ENCODE measurements at places on chromosomes 1 and 21. TPM values are rescaled to one million over a fixed set of nuclear protein-coding genes. Genes with fewer than 3 reads are reported as not detected.

RAB7B gene
- not detected for total RNA-seq

NUP210L gene
- 0.05 TPM for total RNA-seq

MSH4 gene
- total RNA-seq: 0.12 TPM

OLIG2 gene
- total RNA-seq: not detected

RERE gene
- total RNA-seq: 45.0 TPM

CRNN gene
- total RNA-seq: not detected

RPTN gene
- not detected for total RNA-seq

DNA sequence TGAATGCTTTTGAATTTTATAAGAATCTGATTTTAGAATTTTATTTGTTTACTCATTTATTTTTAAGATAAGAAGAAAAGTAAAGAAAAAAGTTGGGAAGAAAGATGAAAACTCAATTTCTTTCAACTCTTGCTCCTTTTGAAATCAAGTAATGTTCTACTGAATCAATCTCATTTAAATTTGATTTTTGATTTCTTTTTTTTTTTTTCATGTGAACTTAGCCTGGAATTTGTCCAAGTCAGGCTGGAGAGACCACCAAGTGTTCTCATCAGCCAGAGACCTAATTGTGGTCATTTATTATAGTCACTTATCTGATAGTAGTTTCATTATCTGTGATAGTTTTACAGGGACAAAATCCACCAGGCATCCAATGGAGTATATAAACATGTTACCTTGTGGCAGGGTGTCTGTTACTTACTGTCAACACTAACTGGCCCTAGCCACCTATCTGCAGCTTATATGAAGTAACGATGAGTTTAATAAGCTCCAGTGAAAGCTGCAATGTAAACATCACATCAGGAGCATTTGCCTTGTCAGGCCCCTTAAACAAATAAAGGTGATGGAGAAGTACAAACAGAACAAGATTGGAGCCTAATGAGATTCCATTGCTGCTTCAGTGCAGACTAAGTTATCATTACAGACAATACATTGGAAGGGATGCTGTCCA is 39.2 kb downstream of the HLX start:
- H3K4me1 ChIP-seq: no peaks in the 10 kb centered on the region
- DNase-seq: no peak
- no peak overlapping the region for H3K4me3 ChIP-seq
- peaks cover 11% of the 10 kb centered on the region for H3K27me3 ChIP-seq

- peaks cover 91% of the 10 kb centered on the region for H3K4me1 ChIP-seq
- H3K36me3 ChIP-seq: peaks cover 49% of the 10 kb centered on the region
- no peaks in the 10 kb centered on the region for H3K27me3 ChIP-seq
Observed at GRCh38 chr1:40395190-40396175, 22.0 kb downstream of the SMAP2 start.

DNA sequence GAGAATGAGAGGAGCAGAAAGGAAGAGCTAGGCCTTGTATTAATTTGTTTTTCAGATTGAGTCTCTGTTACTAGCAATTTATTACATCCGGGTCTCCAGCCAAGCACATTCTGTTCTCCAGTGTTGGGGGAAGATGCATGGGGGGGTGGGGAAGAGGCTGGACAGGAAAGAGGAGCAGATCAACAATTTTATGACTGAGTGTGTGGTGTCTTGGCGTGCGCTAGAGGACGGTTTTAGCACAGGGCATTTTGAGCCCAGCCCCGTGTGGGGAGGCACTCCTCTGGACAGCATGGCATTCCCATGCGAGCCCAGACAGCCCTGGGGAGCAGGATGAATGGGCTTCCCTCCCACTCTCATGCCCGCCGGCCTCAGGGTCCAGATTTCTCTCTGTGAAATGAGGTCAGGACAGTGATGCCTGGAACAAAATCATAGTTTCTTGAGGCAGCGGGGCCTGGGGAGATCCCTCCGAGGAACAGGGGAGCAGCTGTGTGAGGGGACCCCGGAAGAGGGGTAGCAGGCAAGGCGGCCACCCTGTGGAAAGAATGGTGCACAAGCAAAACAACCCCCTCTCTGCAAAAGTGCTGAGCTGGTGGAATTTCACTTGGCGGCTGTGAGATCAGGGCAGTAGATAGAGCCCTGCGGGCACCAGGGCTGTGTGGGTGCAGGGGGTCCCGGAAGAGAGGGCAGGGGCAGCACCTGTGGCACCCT is 16.3 kb downstream of the SOX13 start:
- H3K27ac ChIP-seq: no peak overlapping the region
- peaks cover 5% of the 10 kb centered on the region for H3K4me1 ChIP-seq
- H3K4me3 ChIP-seq: no peak overlapping the region
- H3K27me3 ChIP-seq: no peaks in the 10 kb centered on the region
- no peak for DNase-seq

GRCh38 chr1:119504831-119505230 is 2.2 kb upstream of the HSD3B1 start:
- no peaks in the 10 kb centered on the region for H3K36me3 ChIP-seq
- H3K27me3 ChIP-seq: no peaks in the 10 kb centered on the region
- no peak overlapping the region for H3K27ac ChIP-seq
- H3K4me1 ChIP-seq: no peaks in the 10 kb centered on the region
- H3K4me3 ChIP-seq: no peak overlapping the region

- H3K27me3 ChIP-seq: no peaks in the 10 kb centered on the region
- no peaks in the 10 kb centered on the region for H3K36me3 ChIP-seq
- no peak overlapping the region for H3K4me3 ChIP-seq
Observed at GRCh38 chr1:13725714-13726175, 25.8 kb downstream of the PRDM2 start.

DNA sequence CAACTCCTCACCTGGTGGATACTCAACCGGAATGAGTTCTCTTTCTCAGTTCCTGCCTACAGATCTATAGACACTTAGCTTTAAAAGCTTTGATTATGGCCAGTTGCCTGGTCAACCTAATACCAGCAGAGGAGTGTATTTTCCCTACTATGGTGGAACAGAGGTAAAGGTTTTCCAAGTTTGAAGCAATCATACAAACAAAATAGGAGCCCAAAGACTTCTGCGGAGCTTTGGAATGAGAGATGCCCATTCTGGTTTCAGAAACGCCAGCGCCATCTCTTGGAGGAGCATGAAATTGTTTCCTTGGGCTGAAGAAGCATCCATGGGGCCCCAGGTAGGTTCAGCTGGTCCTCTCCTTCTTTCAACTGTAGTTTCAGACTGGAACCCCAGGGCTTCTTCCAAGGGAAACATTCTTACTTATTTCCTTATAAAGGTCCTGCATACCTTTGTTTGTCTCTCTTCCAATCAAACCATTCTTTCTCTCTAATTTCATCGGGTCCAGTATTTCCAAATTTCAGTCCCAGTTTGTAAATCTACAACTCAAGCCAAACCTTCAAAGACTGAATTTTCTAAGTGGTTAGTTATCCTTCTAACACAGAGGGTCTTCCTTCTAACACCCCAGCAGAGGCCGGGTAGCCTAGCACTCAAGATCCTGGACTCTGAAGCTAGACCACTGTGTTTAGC is 95.9 kb downstream of the KCNJ15 start:
- peaks cover 4% of the 10 kb centered on the region for H3K27me3 ChIP-seq
- peak; percentile 64 for DNase-seq
- no peak overlapping the region for H3K27ac ChIP-seq
- H3K4me1 ChIP-seq: peaks cover 40% of the 10 kb centered on the region
- no peak overlapping the region for H3K4me3 ChIP-seq

DNA sequence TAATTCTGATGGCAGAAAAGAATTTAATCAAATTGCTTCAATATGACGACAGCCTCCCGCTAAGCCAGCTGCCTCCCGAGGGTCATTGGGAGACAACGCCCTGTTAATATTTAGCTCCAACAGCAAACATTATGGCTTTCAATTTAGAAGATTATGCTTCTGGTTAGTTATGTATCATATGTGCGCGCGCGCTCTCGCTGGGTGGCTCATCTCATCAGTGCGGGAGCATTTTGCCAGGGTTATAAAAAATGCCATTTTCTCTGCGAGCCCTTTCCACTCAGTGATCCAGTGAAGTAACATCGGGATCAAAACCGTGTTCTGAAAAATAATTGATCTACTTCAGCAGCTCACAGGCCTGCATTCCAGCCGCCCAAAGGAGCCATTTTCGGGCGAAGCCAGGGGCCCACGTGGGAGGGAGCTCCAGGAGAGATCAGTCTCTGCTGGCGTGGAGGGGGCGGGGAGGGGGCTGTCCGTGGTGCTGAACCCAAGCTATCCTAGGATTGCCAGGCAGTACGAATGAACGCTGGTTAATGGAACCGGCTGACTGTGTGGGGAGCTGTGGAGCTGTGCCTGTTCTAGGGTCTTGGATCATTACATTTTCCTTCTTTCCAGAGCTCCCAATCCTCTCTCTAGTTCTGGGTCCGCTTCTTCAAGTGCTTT is 219.1 kb upstream of the ZC3H12A start:
- H3K4me3 ChIP-seq: no peak overlapping the region
- no peaks in the 10 kb centered on the region for H3K36me3 ChIP-seq
- no peak overlapping the region for H3K27ac ChIP-seq
- peak; percentile 34 for DNase-seq
- no peaks in the 10 kb centered on the region for H3K4me1 ChIP-seq

DNA sequence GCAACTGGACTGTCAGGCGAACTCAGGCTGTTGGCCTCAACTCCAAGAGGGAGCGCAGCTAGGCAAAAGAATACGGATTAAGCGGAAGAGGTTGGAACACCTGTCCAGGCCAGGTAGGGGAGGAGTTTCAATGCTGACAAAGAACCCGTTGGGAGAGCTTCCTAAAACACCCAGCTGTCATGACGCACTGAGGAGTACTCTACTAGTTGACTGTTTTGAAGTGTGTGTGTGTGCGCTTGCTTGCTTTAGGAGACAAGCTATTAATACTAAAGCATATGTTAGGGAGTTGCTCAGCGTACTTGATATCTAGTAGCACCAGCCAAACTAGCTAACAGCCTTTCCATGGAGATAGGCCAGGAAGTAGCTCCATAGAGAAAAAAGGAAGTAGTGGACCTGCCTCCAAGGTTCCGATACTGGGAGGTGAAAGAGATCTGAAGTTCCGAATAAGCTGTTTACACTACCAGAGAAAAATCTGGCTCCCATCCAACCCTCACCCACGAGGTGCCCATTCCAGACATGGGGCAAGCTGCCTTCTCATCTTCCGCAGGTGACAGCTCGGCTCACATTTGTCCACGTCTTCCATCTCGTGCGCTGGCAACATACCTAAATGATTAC is 974 bp upstream of the FNBP1L start:
- H3K4me3 ChIP-seq: peak overlapping the region; percentile 80
- no peak overlapping the region for H3K27ac ChIP-seq
- peaks cover 41% of the 10 kb centered on the region for H3K27me3 ChIP-seq

DNA sequence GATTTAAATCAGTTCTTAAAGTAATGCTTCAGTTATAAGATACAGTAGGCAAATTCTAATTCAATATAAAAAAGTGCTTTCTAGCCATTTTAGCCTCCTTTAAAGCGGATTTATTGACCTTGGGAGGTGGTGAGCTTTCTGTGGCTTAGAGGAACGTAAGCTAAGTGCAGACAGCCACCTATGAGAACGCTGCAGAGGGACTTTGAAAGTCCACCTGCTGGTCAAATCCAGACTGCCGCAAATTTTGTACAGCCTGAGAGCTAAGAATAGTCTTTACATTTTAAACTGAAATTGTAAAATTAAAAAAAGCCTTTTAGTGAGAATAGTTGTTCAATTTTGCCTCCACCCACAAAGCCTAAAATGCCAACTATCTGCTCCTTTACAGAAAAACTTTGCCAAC is 67.0 kb upstream of the SSX2IP start:
- H3K4me1 ChIP-seq: peaks cover 11% of the 10 kb centered on the region
- H3K27me3 ChIP-seq: peaks cover 10% of the 10 kb centered on the region
- no peak overlapping the region for H3K4me3 ChIP-seq
- no peak for DNase-seq
- H3K27ac ChIP-seq: no peak overlapping the region
- H3K36me3 ChIP-seq: no peaks in the 10 kb centered on the region

GRCh38 chr1:89465201-89465600 is 59.4 kb upstream of the LRRC8B start:
- no peak overlapping the region for H3K4me3 ChIP-seq
- DNase-seq: peak; percentile 55
- H3K36me3 ChIP-seq: no peaks in the 10 kb centered on the region
- H3K27ac ChIP-seq: peak overlapping the region; percentile 47
- peaks cover 44% of the 10 kb centered on the region for H3K27me3 ChIP-seq
- peaks cover 20% of the 10 kb centered on the region for H3K4me1 ChIP-seq
